ENCODE measurements at places on chromosomes 2 and 18. TPM values are rescaled to one million over a fixed set of nuclear protein-coding genes. Genes with fewer than 3 reads are reported as not detected.

GALNT3 gene
- total RNA-seq, result 0.19 TPM

AMER3 gene
- total RNA-seq, result not detected

TSPYL6 gene
- not detected for total RNA-seq

SPC25 gene
- total RNA-seq, result 0.38 TPM

ALPG gene
- not detected for total RNA-seq

CYP27C1 gene
- total RNA-seq, result not detected

CLK1 gene
- 44.1 TPM for total RNA-seq

CFAP65 gene
- total RNA-seq, result not detected

MC5R gene
- total RNA-seq, result not detected

CYP26B1 gene
- 4.4 TPM for total RNA-seq

SH3RF3 gene
- 6.6 TPM for total RNA-seq

SNTG2 gene
- total RNA-seq, result 0.73 TPM

SALL3 gene
- 0.08 TPM for total RNA-seq

UGT1A4 gene
- not detected for total RNA-seq

CNDP1 gene
- total RNA-seq, result not detected

AP1S3 gene
- 0.16 TPM for total RNA-seq

PLB1 gene
- 1.8 TPM for total RNA-seq

ASB18 gene
- total RNA-seq, result 4.5 TPM

DSC3 gene
- total RNA-seq, result not detected

LOXHD1 gene
- total RNA-seq, result 0.62 TPM

SERPINB10 gene
- total RNA-seq, result not detected

GULP1 gene
- total RNA-seq, result 4.6 TPM

CCDC74A gene
- 0.35 TPM for total RNA-seq

SULT1C2 gene
- total RNA-seq, result 0.48 TPM

DNAJC5G gene
- 2.3 TPM for total RNA-seq

ABCG8 gene
- 0.11 TPM for total RNA-seq

SPHKAP gene
- 113 TPM for total RNA-seq

HNMT gene
- 12.7 TPM for total RNA-seq

CHRND gene
- not detected for total RNA-seq

CELF4 gene
- total RNA-seq, result 0.19 TPM

All from Right ventricle myocardium superior (tissue), 1 donor.